ENCODE measurements at places on chromosomes 3 and 15.
A peak's percentile ranks its signal among the peaks of the same experiment; 100 is the strongest.

GRCh38 chr3:184409331-184409926 lies 29.6 kb downstream of the CHRD start:
- no peaks in the 10 kb centered on the region for H3K4me1 ChIP-seq
- H3K27me3 ChIP-seq, result peaks cover 16% of the 10 kb centered on the region
- no peak overlapping the region for H3K4me3 ChIP-seq
- no peak for DNase-seq

GRCh38 chr3:50324351-50325112 lies 2.0 kb upstream of the HYAL2 start:
- no peak overlapping the region for H3K4me3 ChIP-seq
- H3K27ac ChIP-seq, result no peak overlapping the region
- DNase-seq, result peak; percentile 80
- peaks cover under 1% of the 10 kb centered on the region for H3K36me3 ChIP-seq
- H3K27me3 ChIP-seq, result no peaks in the 10 kb centered on the region
- H3K4me1 ChIP-seq, result peaks cover 21% of the 10 kb centered on the region

DNA sequence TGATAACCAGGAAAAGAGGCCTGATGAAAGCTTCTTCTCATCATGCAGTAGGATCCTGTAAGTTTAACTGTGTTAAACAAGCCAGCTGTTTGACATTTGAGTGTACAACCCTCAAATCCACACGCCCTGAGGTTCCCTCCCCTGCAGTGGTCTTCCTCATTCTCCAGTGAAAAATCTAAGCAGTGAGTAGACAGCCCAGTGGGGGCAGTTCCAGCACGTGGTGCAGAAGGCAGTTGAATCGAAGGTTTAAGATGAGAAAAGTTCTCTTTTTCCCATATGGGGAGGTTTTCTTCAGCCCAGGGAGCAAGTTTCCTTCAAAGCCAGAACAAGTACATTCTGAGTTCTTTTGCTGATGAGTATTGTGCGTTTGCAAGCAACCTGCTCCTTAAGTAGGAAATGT lies 174.5 kb downstream of the NR2F2 start:
- no peak for DNase-seq
- H3K4me1 ChIP-seq, result no peaks in the 10 kb centered on the region
- peaks cover 72% of the 10 kb centered on the region for H3K27me3 ChIP-seq

- H3K36me3 ChIP-seq, result no peaks in the 10 kb centered on the region
- no peaks in the 10 kb centered on the region for H3K4me1 ChIP-seq
- no peaks in the 10 kb centered on the region for H3K27me3 ChIP-seq
- H3K27ac ChIP-seq, result no peak within 1 kb of the TSS
- H3K4me3 ChIP-seq, result no peak within 1 kb of the TSS
- no peak for DNase-seq
Measured at GRCh38 chr3:38039101-38039898, at the start of gene DLEC1. Gene DLEC1 (plus strand): TSS chr3:38039208. CDS start chr3:38039226, 18 bp downstream.

DNA sequence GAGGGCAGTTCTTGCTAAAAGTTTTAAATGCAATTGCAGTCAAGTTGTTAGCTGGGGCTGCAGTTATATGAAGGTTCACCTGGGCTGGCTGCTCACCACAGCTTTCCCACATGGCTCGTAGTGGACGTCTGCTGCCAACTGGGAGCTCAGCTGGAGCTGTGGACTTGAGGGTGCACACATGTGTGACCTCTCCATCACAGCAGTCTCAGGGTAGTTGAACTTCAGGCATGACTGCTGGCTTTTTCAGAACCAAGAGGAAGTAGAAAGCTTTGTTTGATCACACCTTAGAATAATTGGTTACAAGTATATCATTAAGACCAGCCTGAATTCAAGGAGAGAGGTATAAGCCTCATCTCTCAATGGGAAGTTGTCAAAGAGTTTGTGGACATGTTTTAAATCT lies 74.1 kb downstream of the CHL1 start:
- H3K4me3 ChIP-seq, result no peak overlapping the region
- H3K4me1 ChIP-seq, result no peaks in the 10 kb centered on the region
- DNase-seq, result no peak
- H3K36me3 ChIP-seq, result no peaks in the 10 kb centered on the region
- H3K27ac ChIP-seq, result no peak overlapping the region

All from PC-3 (cell line).